ENCODE measurements at places on chromosomes 13 and 19. TPM values are rescaled to one million over a fixed set of nuclear protein-coding genes. Genes with fewer than 3 reads are reported as not detected.

GRCh38 chr19:313988-314815 is 23.0 kb upstream of the PLPP2 start:
- DNase-seq, result no peak

KDELR1 gene
- 66.3 TPM for total RNA-seq

- DNase-seq, result peak; percentile 10
These were observed 67.3 kb upstream of the SPRY2 start for GRCh38 chr13:80408270-80408669.

- no peak for DNase-seq
These were observed 7.9 kb downstream of the ATP12A start for GRCh38 chr13:24688111-24688510.

- no peak for DNase-seq
These were observed 44.4 kb upstream of the NPAS1 start for GRCh38 chr19:46975011-46975924.
